Spleen (tissue), 13 donors: ENCODE measurements at places on chromosomes 2 and 18.

GRCh38 chr2:78301166-78301789, 724.2 kb upstream of the REG3G start:
- DNase-seq, result no peak

DNA sequence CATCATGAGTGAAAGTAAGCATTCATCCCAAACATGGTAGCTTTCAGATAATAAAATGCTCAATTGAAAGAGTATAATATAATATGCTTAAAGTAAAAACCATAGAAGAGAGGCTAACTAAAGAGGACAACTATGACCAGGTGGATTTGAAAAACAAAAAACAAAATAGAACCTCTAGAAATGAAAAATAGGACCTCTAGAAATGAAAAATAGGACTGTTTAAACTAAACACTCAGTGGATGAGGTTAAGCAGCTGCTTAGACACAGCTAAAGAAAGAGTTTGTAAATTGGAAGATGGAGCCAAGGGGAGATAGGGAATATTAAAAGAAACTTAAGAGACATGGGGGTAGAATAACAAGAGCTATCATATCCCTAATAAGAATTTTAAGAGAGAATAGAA, 301.6 kb downstream of the BCL2 start:
- no peak for DNase-seq

DNA sequence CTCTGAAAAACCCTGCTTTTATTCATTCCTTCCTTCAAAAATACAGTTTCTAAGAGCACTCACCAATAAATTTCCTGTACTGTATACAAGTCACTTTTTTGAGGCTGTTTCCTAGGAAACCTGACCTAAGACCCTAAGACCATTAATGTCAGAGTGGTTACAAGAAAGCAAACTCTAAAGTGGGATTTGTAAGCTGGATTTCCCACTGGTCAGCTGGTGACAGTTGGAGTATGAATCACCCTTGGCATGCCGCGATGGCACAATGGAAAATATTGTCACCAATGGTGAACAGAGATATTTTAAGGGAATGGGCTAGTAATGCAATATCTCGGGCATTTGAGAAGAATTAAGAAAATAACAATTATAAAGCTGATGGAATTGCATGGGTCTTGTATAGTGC, 101.9 kb downstream of the COL3A1 start:
- DNase-seq, result no peak

GRCh38 chr2:28338046-28338817, 54.4 kb upstream of the FOSL2 start:
- peak; percentile 77 for DNase-seq

DNA sequence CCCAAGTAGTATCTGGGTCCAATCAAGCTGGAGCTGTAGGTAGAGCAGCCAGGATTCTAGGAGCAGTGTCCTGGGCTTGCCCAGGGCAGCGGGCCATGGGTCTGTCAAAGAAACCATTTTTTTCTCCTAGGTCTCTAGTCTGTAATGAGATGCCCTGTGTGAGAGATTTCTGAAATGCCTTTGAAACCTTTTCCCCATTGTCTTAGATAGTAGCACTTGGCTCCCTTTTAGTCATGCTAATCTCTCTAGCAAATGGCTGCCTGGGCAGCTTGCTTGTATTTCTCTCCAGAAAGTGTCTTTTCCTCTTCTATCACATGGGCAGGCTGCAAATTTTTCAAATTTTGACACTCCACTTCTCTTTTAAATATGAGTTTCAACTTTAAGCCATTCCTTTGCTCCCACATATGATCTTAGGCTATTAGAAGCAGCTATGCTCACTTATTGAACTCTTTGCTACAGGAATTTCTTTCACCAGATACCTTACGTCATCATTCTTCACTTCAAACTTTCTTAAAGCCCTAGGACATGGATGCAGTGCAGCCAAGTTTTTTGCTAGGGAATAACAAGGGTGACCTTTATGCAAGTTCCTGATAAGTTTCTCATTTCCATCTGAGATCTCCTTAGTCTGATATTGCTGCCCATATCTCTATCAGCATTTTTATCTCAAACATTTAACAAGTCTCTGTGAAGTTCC, 890.2 kb upstream of the VRK2 start:
- DNase-seq, result no peak

GRCh38 chr2:184449760-184450159, 148.6 kb upstream of the ZNF804A start:
- DNase-seq, result no peak

- no peak for DNase-seq
Observed at GRCh38 chr2:181474222-181474881, 17.2 kb downstream of the ITGA4 start.

DNA sequence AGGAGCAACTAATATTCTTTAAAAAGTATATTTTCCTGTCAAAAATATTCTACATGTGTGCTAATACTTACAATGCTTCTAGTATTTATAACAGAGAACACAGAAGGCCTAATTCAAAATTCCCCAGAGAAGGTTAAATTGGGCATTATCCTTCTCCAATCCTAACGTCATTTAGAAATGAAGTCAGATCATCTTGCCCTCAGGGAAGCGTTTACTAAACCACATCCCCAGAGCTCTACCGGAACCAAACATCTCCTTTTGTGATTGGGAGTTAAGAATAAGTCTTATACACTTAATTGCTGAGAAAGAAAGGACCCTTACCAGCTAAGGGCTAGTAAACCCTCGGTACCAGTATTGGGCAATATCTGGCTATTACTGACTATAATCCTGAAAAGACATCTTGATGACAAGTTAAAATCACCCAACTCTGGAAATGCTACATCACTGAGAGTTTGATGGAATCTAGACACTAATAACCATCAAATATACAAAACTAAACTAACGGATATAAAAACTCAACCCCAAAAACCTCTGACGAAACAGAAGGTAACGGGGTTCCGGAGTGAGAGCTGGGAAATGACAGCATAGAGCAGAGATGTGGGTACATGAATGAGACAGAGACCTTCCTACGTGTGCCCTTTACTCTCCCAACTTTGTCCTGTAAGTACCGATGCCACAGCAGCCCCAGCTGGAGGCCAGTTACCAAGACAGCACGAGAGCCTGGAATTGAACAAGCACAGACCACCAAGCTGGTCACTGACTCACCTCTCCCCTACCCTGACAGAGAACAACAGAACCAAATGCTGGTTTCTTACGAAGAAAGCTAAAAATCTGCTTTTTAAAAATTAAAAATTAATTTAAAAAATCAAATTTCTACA, 35.0 kb downstream of the WDSUB1 start:
- DNase-seq, result no peak

- DNase-seq, result no peak
Observed at GRCh38 chr18:55695091-55695490, 107.1 kb upstream of the TCF4 start.

GRCh38 chr18:68229351-68229750, 485.6 kb downstream of the TMX3 start:
- DNase-seq, result no peak
